ENCODE measurements at places on chromosomes 3 and 15.

- no peak for DNase-seq
Observed at GRCh38 chr3:50523279-50523811, 19.9 kb upstream of the CACNA2D2 start.

- no peak for DNase-seq
Observed at GRCh38 chr15:80485370-80486164, 81.4 kb downstream of the ARNT2 start.

DNA sequence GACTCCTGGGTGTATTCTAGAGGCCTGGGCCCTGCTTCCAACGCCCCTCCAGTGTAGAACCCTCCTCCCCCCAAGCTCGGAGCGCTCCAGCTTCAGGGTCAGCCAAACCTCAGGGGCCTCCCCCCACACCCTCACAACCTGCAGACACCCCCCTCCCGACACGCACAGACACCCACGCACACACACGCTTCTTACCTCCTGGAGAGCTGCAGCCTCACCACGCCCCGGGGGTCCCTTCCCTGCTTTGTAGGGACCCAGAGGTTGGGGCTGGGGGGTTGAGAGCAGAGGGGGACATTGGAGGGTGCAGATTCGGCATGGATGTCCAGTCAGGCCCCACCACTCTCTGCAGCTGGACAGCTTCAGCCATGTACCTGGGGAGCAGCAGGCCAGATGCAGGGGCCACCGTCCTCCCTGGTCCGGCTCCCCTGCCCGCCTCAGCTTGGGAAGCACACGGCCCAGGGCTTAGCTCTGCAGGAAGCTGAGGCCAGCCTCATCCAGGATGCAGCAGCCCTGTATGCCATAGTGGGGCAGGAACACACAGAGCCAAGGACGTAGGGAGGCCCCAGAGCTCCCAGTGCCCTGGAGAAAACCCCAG is 13.0 kb downstream of the ZDHHC19 start:
- no peak for DNase-seq

DNA sequence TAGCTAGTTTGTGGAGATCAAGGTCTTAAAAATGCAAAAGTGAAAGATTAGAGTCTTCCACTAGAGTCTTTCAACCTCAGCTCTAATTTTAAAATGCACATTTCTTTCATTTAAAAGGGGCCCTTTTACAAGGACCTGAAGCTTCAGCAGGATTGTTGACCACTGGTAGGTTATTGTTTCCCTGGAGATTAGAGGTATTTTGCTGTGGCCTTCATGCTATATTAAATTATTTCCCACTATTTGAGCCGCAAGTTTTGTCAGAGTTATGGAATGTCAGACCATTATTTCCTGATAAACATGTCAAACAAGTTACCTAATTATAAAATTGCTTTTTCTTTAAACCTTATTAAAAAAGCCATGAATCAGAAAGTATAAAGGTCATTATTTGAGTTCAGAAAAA is 103.1 kb upstream of the CCNL1 start:
- DNase-seq: no peak

DNA sequence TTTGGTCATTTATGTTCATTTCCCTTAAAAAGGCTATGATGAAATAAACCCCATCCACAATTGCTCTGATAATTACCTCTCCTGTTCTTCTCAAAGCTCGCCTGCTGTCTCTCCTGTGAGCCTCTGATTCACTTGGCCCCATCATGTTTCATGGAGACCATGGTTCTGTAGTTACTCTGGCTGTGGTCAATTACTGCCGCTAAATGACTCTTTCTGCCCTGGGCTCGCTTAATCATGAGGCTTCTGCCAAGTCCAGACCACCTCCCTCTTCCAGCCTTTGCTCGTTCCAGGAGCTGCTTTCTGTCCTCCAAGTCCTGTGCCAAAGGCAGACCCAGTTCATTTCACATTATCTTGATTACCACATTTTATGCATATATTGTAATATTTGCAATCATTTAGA is 91.9 kb downstream of the THSD4 start:
- DNase-seq: no peak

GRCh38 chr3:42876940-42877720 is 1.5 kb upstream of the CYP8B1 start:
- no peak for DNase-seq
